ENCODE measurements at places on chromosomes 2 and 18.

- DNase-seq: no peak
Observed at GRCh38 chr2:192126426-192126825, 68.3 kb downstream of the TMEFF2 start.

- DNase-seq: no peak
Observed at GRCh38 chr2:218812096-218812815, 19.3 kb downstream of the PRKAG3 start.

DNA sequence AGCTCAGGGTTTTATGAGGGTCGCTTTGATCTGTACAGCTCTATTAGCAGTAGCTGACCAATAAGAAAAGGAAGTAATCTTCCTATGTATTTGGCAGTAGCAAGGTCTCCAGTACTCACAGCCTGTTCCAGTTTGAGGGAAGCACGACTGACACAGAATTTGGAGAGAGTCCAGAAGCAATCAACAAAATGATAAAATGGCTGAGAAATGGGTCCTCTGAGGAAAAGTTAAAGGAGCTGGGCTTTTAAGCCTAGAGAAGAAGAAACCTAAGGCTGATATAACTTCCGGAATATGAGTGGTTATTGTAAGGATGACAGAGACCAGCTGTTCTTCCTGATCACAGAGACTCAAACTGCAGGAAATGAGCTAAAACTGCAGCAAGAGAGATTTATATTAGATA is 382.8 kb downstream of the GPD2 start:
- DNase-seq: no peak

GRCh38 chr2:109403841-109404201 is 209.9 kb downstream of the SEPTIN10 start:
- DNase-seq: no peak

DNA sequence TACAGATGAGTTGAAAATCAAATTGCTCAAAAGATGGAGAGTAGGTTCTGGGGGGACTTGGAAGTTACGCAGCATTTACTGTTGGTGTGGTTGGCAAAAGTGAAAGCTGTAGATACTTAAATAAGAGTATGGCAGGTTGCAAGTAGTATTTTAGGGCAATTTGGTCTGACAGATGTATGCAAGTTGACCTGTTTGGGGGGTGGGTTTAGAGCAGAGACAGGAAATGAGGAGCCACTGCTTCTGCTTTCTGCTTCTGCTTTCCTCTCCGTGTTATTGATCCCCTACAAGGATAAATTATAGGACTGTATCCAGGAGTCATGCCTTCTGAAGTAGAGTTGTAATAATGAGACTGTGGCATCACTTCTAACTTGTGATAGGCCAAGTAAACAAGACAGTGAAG is 71.2 kb downstream of the EPAS1 start:
- DNase-seq: no peak

DNA sequence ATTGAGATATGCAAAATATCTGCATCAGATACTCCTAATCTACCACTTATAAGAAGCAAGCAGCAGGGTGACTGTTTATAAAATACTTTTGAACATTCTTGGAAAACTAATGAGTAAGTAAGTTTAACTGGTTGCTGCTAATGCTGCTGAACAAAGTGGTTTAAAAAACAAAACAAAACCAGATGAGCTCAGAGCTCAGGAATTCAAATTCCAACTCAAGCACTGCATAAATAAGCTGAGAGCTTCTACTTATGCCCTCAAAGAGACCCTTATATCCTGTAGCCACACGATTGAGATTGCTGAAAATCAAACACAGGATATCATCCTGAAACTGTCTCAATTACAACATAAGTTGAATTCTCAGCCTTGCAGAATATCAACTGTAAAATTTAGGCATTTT is 62.3 kb upstream of the NYAP2 start:
- no peak for DNase-seq

- no peak for DNase-seq
Observed at GRCh38 chr18:58604311-58604710, 24.6 kb downstream of the ALPK2 start.

- no peak for DNase-seq
Observed at GRCh38 chr2:69177785-69178636, 165.0 kb downstream of the ANTXR1 start.

DNA sequence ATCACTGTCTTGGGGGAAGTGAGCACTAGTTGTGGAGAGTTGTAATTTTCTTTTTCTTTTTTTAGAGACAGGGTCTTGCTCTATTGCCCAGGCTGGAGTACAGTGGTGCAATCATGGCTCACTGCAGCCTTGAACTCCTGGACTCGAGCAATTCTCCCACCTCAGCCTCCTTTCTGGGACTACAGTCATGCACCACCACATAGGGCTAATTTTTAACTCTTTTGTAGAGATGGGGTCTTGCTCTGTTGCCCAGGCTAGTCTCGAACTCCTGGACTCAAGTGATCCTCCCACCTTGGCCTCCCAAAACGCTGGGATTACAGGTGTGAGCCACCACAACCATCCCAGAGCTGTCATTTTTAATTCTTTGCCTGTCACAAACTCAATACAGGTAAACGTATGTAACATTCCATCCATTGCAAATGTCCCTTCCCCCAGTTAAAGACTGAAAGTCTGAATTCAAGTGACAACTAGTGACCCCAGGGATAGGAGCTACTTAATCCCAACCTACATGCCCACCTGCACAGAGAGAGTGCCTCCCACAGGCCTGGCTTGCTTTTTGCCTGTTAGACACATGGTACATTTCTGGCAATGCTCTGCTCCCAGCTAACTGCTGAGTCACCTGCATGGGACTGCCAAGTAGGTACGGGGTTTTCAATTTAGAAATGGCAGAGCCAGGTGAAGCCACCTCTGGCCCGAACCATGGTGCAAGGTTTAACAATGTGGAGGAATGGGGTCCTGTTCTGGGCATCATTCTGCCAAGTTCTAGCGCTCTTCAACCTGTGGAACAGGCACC is 60.6 kb downstream of the CYB5A start:
- DNase-seq: no peak

DNA sequence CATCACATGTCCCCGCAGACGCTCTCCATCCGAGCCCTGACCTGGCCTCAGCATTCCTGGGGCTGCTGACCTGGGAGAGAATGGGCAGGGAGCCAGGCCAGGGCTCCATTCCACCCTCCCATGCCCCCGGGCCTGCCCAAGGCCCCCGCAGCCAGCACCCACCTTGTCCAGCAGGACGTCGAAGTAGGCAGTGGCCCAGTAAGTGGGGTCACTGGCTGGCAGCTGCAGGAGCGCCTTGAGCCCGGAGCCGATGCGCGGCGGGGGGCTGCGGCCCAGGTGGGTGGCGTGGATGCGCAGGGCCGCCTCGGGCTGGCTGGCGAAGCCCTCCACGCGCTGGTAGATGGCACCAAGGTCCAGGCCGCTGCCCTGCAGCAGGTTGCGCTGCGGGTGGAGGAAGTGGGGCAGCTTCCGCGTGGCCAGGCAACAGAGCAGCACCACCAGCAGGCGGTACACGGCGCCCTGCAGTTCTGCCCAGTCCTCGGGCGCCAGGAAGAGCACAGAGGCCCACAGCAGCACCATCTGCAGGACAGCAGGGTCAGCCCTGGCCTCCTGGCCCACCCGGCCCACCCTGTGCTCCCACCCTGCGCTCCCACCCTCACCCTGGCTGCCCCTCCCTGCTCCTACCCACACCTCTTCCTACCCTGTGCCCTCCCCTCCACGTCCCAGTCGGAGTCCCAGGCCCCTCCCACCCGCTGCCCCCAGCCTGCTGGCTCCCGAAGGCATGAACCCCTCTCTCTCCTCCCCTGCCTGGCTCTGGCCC is 7.6 kb downstream of the MAB21L4 start:
- no peak for DNase-seq

DNA sequence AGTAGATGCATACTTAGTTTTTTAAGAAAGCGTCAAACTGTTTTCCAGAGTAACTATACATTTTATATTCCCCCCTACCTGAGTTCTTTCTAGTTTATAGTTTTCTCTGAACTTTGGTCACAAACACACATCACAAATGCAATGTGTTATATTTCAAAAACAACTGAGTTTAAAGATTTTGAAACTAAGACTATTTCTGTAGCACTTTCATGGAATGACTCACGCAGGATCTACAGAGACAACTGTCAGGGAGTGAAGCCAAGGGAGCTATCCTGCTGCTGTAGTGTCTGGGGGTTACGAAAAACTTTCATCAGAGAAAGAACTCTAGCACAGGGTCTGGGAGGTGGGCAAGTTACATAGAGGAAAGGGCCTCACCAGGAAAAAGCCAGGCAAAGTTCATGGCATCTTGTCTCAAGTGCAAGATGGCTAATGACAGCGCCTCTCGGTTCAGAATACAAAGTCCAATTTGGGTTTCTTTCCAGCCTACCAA is 66.8 kb downstream of the UXS1 start:
- no peak for DNase-seq

GRCh38 chr2:220445429-220446105 is 818.1 kb downstream of the SLC4A3 start:
- no peak for DNase-seq

DNA sequence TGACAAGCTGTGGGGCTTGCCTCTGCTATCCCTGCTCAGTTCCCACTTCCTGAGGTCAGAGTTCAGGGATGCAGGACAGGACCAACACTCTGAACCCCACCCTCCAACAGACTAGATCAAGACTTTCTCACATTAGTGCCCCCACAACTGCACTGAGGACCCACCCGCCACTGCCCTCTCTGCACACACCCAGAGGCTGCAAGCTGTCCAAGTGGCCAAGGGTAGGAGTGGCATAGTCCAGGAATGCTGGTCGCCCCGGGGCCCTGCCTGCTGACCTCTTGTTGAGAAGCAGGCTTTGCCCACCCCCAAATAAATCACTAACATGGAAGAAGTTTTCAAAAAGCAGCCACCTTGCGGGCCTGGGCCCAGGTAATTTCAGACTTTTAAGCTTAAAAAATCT is 5.5 kb upstream of the KIF1A start:
- no peak for DNase-seq

- no peak for DNase-seq
Observed at GRCh38 chr18:78293540-78293939, 686.1 kb upstream of the SALL3 start.

GRCh38 chr2:71458413-71459083 is 5.2 kb downstream of the DYSF start:
- DNase-seq: no peak

GRCh38 chr18:11392292-11392691 is 217.1 kb upstream of the SLC35G4 start:
- DNase-seq: no peak

- DNase-seq: no peak
Observed at GRCh38 chr2:227464361-227464760, 7.6 kb upstream of the AGFG1 start.

DNA sequence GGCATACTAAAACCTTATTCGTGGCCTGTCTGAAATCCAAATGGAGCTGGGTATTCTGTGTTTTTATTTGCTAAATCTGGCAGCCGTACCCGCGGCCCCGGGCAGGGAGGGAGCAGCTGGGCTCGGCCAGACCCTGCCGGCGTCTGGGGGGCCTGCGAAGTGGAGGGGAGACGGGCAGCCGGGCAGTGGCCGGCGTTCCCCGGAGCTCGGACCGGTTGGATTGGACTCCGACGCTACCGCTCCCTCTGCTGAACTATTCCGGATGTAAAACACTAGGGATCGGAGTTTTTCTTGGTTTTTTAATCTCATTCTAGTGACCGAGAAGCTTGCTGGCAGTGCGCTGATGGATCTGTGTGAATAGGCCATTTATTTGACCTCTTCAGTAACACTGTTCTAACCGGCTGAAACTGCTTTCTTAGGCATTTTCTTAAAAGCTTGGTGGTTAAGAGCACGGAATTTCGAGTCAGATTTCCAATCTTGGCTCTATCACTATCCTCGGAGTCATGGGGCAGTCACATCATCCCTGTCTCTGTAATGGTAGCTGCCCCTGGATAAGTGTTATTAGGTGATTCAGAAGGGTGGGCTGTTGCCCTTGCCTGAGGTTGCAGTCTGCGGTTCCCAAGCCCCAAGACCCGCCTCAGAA is 694 bp downstream of the UNC50 start:
- DNase-seq: no peak

- DNase-seq: no peak
Observed at GRCh38 chr2:139411236-139411635, 631.0 kb upstream of the NXPH2 start.

- DNase-seq: no peak
Observed at GRCh38 chr2:30675758-30676157, 131.5 kb downstream of the CAPN13 start.

DNA sequence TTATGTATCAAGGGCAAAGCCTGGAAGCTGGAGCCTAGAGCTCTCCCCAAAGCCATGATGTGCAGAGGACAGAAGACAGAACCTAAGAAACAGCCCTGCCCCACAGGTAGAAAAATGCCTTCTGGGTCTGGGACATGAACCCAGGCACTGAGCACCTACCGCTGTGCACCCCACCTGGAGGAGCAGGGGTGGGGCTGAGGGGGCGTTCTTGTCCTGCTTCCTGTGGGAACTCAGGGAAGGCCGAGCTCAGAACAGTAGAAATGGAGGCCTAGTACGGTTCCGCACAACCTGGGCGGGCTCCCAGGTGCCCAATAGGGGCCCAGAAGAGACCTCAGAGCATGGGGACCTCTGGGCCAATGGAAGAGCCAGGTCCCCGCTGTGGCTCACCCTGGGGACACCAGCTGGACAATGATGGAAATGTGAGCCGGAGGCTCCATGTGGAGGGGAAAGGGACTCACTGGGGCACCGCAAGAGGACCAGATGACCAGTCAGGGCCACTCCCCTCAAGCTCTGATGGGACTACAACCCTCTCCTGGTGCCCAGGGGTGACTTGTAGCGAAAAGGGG is 3.2 kb downstream of the CRACDL start:
- no peak for DNase-seq

GRCh38 chr2:217475101-217475500 is 527.7 kb downstream of the TNS1 start:
- DNase-seq: no peak

DNA sequence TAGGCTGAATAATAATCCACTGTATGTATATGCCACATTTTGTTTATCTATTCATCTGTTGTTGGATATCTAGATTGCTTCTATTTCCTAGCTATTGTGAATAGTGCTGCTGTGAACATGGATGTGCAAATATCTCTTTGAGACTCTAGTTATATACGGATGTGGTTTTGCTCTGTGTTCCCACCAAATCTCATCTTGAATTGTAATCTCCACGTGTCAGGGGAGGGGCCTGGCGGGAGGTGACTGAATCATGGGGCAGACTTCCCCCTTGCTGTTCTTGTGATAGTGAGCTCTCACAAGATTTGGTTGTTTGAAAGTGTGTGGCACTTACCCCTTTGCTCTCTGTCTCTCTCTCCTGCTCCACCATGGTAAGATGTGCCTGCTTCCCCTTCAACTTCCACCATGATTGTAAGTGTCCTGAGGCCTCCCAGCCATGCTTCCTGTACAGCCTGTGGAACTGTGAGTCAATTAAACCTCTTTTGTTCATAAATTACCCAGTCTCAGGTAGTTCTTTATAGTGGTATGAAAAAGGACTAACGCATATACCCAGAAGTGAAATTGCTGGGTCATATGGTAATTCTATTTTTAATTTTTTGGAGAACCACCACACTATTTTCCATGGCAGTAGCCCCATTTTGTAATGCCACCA is 86.1 kb upstream of the UPP2 start:
- no peak for DNase-seq

DNA sequence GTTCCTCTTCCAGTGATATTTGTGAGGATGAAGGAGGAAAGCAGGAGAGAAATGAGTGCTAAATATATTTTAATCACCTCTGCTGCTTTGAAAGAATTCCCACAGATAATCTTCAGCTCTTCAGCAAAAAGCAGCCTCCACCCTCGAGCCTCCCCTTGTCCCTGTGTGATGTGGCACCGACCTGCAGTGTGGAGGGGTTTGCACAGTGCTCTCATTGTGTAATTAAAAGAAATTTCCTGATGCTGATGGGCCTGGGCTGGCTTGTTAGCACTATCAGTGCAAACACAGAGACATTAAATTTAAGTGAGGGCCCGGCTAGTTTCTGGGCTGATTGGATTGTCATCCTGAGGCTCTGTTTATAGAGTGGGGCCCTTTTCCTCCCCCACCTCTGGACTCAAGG is 53.4 kb downstream of the KIF5C start:
- no peak for DNase-seq
